ENCODE measurements at places on chromosomes 11 and 22.

- no peak for DNase-seq
These were observed 52.2 kb downstream of the NUP98 start for GRCh38 chr11:3745161-3745560.

DNA sequence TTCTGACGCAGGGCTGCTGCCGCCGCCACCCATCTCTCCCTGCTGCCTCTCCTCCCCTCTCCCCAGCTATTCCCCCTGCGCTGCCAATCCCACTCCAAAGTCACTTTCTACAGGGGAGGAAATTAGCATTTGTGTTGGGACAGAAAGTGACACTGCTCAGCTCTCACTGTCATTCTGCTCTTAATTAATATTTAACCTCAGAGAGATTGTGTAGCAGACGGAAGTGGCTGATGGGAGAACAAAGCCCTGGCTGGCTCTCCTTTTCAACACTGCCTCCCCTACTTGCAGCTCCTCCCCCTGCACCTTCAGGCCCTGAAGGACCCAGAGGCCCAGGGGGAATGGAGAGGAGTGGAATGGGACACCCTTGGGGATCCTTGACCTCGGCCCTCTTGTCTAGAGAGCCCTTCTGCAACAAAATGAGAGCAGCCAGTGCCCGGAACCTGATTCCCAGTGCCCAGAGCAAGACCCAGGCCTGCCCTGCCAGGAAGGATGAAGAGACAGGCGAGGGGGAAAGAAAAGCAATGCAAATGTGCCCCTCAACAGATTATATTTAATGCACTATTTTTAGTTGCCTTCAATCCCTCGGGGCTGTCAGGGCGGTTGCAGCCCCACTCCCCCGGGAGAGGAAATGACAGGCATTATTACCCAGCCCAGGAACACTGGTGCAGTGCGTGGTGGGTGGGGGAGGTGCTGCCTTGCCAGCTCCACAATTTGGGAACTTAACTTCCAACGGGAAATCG is 14.6 kb upstream of the NRGN start:
- no peak for DNase-seq

DNA sequence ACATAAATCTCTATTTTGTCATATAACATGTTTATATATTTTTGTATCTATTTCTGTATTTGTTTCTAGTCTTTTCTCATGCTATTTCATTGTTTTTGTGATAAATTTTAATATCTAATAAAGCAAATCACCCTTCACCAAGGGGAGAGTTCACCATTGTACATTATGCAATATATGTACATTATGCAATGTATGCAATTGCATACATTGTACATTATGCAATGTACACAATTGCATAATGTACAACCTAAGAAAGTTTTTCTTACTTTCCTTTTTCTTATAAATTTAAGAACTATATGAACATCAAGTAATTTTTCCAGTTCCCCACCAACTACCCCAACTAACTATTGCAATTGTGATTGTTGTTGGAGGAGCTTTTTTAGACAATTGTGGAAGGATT is 44.1 kb upstream of the GLYATL2 start:
- DNase-seq: no peak

DNA sequence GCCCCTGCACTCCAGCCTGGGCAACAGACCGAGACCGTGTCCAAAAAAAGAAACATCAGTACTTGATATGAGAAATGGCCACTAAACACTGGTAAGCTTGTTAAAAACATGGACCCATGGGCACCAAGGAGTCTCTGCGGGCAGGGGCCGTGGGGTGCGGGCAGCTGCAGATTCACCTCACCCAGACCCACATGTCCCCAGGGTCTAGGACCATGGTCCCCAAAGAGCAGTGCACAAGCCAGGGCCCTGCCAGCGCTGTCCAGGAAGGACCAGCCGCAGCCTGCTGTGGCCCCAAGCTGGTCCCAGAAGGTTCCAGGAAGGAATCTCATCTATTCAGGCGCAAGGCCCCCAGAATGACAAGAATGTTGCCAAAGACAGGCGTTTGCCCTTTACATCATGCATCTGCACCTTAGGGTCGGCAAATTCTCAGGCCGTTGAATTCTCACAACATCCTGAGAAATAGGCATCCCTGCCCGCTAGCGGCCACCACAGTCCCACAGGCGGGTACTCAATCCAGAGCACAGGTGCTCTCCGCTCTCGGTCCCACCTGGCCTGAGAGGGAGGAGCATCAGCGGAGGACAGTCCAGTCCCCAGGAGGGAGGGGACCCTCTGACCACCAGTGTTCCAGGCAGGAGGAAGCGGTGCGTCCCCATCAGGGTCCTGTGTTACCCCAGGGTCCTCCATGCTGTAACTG is 9.5 kb downstream of the YPEL1 start:
- no peak for DNase-seq

Data from activated CD4-positive, alpha-beta T cell treated with anti-CD3 and anti-CD28 coated beads for 1 hour (primary cell).